ENCODE measurements at places on chromosomes 1 and 21. TPM values are rescaled to one million over a fixed set of nuclear protein-coding genes. Genes with fewer than 3 reads are reported as not detected.

Gene TBX15
- 0.45 TPM for polyA plus RNA-seq

Gene CD1E
- polyA plus RNA-seq, result not detected

Gene LAMB3
- 3.7 TPM for polyA plus RNA-seq

Gene FCRL6
- polyA plus RNA-seq, result not detected

Gene SELENBP1
- 54.1 TPM for polyA plus RNA-seq

Gene NHLH1
- polyA plus RNA-seq, result not detected

Gene OR2T5
- polyA plus RNA-seq, result not detected

Gene XKR8
- polyA plus RNA-seq, result 4.3 TPM

Gene KIAA1614
- 5.0 TPM for polyA plus RNA-seq

Gene ST6GALNAC5
- 0.37 TPM for polyA plus RNA-seq

Gene CYP4A11
- polyA plus RNA-seq, result 0.01 TPM

Gene SLX9
- 68.1 TPM for polyA plus RNA-seq

Gene SKI
- 16.6 TPM for polyA plus RNA-seq

Gene SERPINC1
- polyA plus RNA-seq, result 0.20 TPM

Gene PPT1
- polyA plus RNA-seq, result 31.5 TPM
